NCI-H187 (cell line): ENCODE measurements at places on chromosomes 7 and 10.

GRCh38 chr7:122743211-122743610 is 40.5 kb upstream of the RNF148 start:
- DNase-seq, result no peak

GRCh38 chr10:83764666-83765065 is 374.6 kb upstream of the GHITM start:
- DNase-seq, result no peak

- DNase-seq, result no peak
Observed at GRCh38 chr10:25756784-25757183, 177.2 kb upstream of the MYO3A start.

- DNase-seq, result no peak
Observed at GRCh38 chr10:67539312-67539711, 156.7 kb downstream of the CTNNA3 start.

DNA sequence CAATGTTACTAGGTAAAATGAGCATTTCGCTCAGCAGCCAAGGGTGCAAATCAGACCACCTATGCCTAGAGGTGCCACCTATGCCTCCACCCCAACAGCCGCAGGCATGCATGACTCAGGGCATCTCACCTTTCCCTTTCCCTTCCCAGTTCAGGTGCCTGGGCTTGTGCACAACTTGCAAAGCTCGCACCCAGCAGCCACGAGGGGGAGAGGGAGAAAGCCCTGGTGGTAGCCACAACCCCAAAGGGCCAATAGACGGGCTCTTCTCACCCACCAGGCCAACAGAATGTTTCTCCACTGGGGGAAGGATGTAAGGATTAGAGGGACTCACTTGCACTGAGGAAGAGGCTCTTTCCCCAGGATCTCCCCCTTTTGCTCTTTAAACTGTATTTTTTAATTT is 462.3 kb upstream of the PCDH15 start:
- DNase-seq, result no peak
